ENCODE measurements at places on chromosomes 4 and X.

DNA sequence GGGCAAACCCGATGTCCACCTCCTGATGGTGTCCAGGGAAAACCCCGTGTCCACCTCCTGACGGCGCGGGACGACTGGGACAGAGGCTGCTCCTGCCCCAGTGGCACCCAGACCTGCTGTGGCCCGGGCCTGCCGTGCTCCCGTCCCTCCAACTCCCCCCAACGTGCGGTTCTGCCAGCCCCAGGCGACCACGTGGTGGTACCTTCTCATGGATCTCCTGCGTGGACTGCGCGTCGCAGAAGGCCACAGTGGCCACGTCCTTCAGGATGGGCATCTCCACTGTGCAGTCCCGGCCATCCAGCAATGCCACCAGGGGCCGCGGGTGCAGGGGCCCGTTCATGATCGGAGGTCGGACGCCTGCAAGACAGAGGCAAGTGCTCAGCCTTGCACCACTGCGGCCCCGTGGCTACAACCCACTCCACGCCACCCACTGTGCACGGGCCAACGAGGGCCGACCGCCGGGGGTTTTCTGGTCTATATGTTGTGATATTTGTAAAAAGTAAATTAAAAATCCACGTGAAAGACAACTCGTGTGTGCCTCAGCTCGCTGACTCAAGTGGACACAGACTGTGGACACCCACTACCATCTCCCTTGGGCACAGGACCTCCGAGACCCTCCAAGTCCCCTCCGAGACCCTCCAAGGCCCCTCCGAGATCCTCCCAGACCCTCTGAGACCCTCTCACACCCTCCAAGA is 10.8 kb downstream of the CTBP1 start:
- DNase-seq = no peak

GRCh38 chr4:150710770-150711375 is 128.9 kb downstream of the MAB21L2 start:
- no peak for DNase-seq

DNA sequence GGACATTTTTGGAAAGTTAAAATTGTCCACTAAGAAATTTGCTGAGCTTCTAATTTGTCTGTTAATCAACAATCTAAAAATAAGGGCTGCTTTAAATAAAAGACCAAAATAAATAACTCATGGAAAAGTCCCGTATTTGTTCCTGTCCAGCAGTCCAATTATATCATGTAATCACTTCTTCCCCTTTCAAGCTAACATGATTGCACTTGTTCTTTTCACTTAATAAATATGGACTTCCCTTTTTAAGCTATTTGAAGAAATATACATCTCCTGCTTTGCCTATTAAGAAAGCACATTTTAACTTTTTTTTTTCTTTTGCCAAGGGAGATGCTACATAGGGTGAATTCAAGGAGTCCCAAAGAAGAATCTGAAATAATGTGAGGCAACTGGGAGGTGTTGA is 55.6 kb upstream of the FRAS1 start:
- DNase-seq = no peak

DNA sequence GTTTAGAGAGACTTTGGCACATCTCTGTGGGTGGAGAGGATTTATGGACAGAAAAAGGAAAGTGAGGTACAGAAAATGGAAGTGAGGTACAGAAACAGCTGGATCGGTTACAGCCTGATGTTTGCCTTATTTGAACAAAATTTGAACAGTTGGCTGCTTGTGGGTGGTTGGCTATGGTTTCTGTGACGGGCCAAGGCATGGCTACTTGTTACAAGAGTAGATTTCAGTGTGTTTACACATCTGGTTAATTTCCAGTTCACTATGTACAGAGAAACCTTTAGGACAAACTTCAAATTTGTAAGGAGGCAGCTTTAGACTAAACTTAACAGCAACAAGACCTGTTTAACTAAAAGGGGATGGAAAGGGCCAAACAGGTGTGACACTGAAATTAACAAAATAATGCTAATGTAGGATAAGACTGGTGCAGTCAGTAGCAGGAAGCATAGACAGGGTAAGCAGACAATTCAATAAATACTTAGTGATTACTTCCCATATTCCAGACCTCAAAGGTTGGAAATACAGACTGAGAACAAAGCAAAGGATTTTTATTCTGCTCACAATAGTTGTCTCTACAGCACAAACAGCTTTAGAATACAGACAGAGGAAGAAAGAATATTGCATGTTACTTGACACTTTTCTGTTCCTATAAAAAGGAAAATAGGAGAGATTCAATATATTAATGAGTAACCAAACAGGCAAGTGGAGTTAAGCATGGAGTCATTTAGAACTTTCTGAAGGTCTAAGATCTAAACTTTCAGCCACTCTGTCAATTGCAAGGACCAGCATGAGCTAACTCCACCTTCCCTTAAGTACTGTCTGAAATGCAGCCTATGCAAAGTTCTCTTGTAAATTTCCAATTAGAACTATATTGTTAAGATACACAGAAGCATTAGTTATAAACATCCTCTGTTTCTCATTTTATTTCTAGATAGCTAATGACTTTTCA is 294.4 kb upstream of the FAT4 start:
- no peak for DNase-seq

DNA sequence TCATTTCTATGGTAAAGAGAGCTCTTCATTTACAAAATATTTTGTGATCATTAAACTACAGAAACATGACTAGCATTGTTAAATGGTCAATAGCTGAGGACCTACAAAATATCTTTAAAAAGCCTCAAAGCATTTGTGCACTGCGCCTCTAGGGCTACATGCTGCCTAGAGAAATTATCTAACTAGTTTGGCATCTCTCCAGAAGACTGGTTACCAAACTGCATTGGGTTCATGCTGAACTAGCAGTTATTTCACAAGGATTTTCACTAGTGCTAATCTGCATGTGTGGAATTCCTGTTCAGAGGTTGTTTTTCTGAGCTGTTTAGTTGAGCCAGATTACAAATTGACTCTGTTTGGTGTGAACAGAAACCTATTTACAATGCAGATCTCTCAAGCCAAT is 58.5 kb upstream of the PITX2 start:
- DNase-seq = no peak

GRCh38 chrX:78140206-78140605 is 756 bp upstream of the TAF9B start:
- no peak for DNase-seq

DNA sequence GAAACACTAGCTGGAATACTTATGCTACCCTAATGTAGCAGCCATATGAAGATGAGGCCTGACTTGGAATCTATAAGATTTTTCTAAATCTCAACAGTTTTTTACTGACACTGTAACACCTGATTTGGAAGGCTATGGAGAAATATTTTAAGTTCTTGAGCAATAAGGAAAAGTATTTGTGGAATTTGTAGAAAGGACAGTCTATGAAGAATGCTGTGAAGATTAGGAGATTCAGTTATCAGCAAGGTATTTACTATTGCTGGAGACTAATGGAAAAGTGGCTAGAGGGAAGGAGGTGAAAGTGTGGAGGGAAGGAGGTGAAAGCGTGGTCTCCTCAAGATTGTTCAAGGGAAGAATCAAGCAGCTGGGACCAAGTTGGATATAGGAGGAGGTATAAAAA is 190.0 kb upstream of the EMCN start:
- DNase-seq = no peak

- no peak for DNase-seq
These were observed 95.7 kb upstream of the FAM47A start for GRCh38 chrX:34227804-34228203.

- no peak for DNase-seq
These were observed 636.5 kb upstream of the SLIT2 start for GRCh38 chr4:19615086-19615689.

DNA sequence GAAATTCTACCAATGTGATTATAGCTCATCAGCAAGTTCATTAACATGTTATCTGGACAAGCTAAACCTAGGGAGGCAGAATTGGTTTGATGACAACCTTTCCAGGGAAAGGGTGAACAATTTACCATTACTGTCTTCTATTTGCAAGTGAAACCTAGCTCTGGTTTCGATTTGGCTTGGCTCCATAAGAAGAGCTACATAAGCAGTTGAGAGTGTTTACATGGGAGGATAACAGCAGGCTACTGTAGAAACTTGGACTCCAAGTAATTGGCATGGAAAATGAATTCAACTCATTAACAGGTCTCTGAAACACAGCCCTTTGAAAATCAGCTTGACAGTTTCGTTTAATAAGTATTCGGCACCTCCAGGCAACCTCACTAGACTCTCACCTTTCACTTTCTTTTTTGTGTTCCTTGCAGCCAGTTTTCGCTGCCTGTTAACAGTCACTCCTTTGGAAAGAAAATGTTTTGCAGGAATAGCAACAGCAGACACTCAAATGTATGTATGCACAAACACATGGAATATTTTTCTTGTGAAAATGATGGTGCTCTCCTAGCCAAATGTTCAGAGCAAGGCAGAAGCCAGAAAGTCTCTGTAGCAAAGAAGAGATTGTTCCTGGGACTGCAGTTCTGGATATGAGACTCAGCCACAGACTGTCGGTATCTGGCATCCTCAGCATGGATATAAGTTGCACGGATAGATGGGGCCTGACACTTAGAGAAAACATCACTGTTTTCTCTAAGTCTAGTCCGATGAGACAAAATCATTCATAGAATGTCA is 27.5 kb downstream of the POU3F4 start:
- DNase-seq = no peak
